Glutamatergic neuron (in vitro differentiated cells): ENCODE measurements at places on chromosomes 7 and 10. TPM values are rescaled to one million over a fixed set of nuclear protein-coding genes. Genes with fewer than 3 reads are reported as not detected.

Gene MSMB
- total RNA-seq = not detected

Gene IGFBP1
- not detected for total RNA-seq

Gene GIMAP5
- total RNA-seq = not detected

GRCh38 chr7:71266912-71267311, 135.0 kb downstream of the GALNT17 start:
- DNase-seq = no peak
- H3K4me3 ChIP-seq = no peak overlapping the region
- H3K4me1 ChIP-seq = peaks cover 11% of the 10 kb centered on the region
- peaks cover 14% of the 10 kb centered on the region for H3K36me3 ChIP-seq
- H3K27ac ChIP-seq = no peak overlapping the region
- H3K27me3 ChIP-seq = peaks cover 3% of the 10 kb centered on the region

- no peak for DNase-seq
- H3K4me1 ChIP-seq = no peaks in the 10 kb centered on the region
- no peak overlapping the region for H3K27ac ChIP-seq
- no peaks in the 10 kb centered on the region for H3K27me3 ChIP-seq
- H3K36me3 ChIP-seq = peaks cover 11% of the 10 kb centered on the region
Observed at GRCh38 chr7:153576096-153576495, 476.1 kb upstream of the DPP6 start.

GRCh38 chr7:107932805-107933204, 41.8 kb downstream of the DLD start:
- no peaks in the 10 kb centered on the region for H3K36me3 ChIP-seq
- no peak overlapping the region for H3K4me3 ChIP-seq
- H3K27me3 ChIP-seq = peaks cover 6% of the 10 kb centered on the region
- DNase-seq = no peak

DNA sequence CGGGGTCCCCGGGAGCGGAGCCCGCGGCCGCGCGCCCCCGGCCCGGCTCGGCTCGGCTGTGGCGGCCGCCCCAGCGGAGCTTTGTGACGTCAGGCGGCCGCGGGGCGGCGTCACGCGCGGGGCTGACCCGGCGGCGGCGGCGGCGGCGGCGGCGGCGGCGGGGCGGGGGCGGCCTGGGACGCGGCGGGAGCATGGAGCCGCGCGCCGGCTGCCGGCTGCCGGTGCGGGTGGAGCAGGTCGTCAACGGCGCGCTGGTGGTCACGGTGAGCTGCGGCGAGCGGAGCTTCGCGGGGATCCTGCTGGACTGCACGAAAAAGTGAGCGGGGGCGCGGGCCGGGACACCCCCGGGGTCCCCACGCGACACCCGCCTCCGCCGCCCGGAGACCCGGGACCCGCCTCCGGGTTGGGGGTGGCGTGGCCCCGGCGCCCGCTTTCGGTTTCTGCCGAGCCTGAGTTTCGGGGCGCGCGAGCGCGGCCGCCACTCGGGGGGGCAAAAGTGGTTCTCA, at the start of gene PWWP2B:
Gene PWWP2B, plus strand, starts transcription at position 165 of the 506 bp plus-strand sequence. Its CDS starts 27 bp downstream, at position 192.
- H3K36me3 ChIP-seq = peaks cover 6% of the 10 kb centered on the region
- peaks cover 2% of the 10 kb centered on the region for H3K27me3 ChIP-seq
- H3K4me3 ChIP-seq = peak within 1 kb of the TSS; percentile 94
- peak within 1 kb of the TSS; percentile 98 for H3K27ac ChIP-seq

DNA sequence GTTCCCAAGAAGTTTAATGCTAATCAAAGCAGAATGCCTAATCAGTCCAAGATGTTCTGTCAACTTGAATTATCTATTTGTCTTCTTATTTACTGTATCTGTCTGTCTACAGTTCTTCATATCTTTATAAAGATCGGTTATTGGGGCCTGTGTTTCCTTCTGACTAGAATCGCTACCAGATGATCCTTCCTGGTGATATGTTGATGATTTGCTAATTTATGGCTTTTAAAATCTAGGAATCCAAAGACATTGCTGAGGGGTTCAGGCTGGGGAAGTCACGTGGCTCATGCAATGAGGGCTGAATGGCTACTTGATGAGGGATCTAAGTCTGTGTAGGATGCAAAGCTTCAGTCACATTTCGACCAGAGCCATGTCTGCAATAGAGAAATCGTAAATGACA, 536.3 kb downstream of the KCNMA1 start:
- H3K4me1 ChIP-seq = no peaks in the 10 kb centered on the region
- H3K27ac ChIP-seq = no peak overlapping the region
- H3K27me3 ChIP-seq = peaks cover 4% of the 10 kb centered on the region
- no peak for DNase-seq

GRCh38 chr7:108072739-108073138, 57.4 kb downstream of the LAMB4 start:
- H3K4me3 ChIP-seq = no peak overlapping the region
- no peak for DNase-seq
- no peaks in the 10 kb centered on the region for H3K36me3 ChIP-seq
- peaks cover 21% of the 10 kb centered on the region for H3K4me1 ChIP-seq
- no peak overlapping the region for H3K27ac ChIP-seq

- no peak overlapping the region for H3K27ac ChIP-seq
- no peak overlapping the region for H3K4me3 ChIP-seq
- DNase-seq = no peak
- H3K27me3 ChIP-seq = peaks cover 18% of the 10 kb centered on the region
- peaks cover 11% of the 10 kb centered on the region for H3K4me1 ChIP-seq
Observed at GRCh38 chr10:49689882-49690510, 10.5 kb downstream of the C10orf53 start.
